ENCODE measurements at places on chromosomes 5 and 9.

- DNase-seq = no peak
These were observed 980 bp downstream of the CCNO start for GRCh38 chr5:55232271-55232984.

GRCh38 chr9:30796764-30797163 is 1587.7 kb upstream of the ACO1 start:
- DNase-seq = no peak

GRCh38 chr5:170070556-170071412 is 34.9 kb upstream of the FOXI1 start:
- DNase-seq = no peak

- no peak for DNase-seq
These were observed 37.9 kb downstream of the GAS1 start for GRCh38 chr9:86909388-86909787.

DNA sequence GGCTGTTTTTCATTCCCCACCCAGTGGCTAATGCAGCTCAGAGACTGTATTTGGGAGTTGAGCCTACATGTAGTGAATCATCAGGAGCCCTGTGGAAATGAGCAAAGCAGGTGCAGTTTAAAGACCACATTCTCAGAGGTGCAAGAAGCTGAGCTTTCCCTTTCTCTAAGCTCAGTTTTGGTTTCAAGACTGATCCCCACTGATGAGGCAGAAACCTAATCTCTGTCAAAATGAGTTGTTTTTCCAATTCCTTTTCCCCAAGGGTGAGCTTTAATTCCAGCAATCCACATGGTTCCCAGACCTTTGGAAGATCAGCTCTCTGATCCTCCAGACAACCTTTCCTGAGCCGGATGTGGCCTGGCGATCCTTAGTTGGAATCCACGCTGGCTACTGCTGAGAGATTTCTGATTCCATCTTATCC is 420.5 kb downstream of the EBF1 start:
- no peak for DNase-seq

GRCh38 chr5:73542020-73542419 is 23.4 kb downstream of the ANKRA2 start:
- no peak for DNase-seq

All from anterior cingulate cortex (tissue), 58 donors.